OCI-LY7 (cell line): ENCODE measurements at places on chromosomes 1 and 21. TPM values are rescaled to one million over a fixed set of nuclear protein-coding genes. Genes with fewer than 3 reads are reported as not detected.

The TNFAIP8L2 gene
- total RNA-seq: 9.0 and 9.2 TPM in 2 replicates

The PKLR gene
- total RNA-seq: 0.18 and 0.51 TPM in 2 replicates

The LCE1F gene
- total RNA-seq: not detected in 2 replicates

The OR2T1 gene
- total RNA-seq: not detected in 2 replicates

The AKNAD1 gene
- not detected in 2 replicates for total RNA-seq

The CACHD1 gene
- not detected in 2 replicates for total RNA-seq

The HES4 gene
- not detected in 2 replicates for total RNA-seq

The CXADR gene
- total RNA-seq: 5.4 and 6.6 TPM in 2 replicates

The SRGAP2C gene
- 30.7 and 41.0 TPM in 2 replicates for total RNA-seq

The RGSL1 gene
- not detected in 2 replicates for total RNA-seq

The BMP8B gene
- total RNA-seq: 0.24 and 0.34 TPM in 2 replicates

The C1orf226 gene
- not detected in 2 replicates for total RNA-seq

The OLIG2 gene
- not detected in 2 replicates for total RNA-seq
